ENCODE measurements at places on chromosomes 12 and 14.

DNA sequence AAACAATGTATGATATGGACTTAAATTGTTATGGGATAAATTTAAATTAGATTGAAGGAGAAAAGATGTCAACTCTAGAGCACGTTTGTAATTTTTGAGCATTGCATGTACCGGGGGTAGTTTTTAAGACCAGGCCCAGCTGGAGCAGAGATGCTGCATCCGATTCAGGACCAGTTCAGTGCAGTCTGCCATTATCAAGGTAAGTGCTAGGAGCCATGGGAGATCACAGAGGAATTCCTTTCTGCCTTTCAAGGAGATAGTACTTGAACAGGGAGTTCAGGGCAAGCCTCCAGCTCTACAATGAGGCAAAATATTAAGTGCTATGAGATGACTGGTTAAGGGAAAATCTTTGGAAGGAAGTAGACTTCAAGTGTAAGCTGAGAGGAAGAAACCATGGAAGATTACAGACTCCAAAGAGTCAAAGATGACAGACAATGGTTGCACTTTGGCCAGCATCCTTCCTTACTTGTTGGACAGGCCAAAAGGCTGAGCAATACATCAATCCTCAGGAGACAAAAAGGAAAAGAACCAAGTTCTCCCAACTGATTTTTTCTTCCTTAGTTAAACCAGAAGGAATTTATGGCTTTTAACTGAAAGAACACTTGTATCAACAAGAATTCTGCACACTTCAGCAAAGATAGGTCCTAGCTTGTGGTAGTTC, 113.2 kb upstream of the HIF1A start:
- DNase-seq: peak; percentile 84

DNA sequence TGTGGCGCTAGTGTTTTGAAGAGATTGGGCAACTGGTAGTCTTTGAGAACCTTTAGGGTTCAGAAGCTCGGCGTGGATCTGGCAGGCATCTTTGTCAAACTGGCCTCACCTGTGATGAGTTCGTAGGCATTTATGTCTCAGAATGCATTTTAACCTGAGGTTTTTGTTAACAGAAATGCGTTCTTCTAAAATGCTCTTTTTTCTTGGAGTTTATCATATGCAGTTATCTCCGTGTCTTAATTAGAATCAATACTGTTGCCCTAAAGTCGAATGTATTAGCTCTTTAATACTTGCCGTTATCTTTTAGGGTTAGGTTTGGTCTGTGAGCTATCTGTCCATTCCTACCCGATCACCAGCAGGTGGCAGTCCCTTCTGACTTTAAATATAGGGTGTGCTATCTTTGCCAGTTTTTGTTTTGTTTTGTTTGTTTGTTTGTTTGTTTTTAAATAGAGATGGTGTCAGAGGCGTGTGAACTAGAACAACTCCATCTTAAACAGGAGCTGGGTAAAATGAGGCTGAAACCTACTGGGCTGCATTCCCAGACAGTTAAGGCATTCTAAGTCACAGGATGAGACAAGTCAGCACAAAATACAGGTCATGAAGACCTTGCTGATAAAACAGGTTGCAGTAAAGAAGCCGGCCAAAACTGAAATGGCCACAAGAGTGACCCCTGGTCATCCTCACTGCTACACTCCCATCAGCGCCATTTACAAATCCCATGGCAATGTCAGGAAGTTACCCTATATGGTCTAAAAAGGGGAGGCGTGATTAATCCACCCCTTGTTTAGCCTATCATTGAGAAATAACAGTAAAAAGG, 1.4 kb downstream of the ATF1 start:
- peak; percentile 47 for DNase-seq

- no peak for DNase-seq
These were observed 32.2 kb downstream of the FGD6 start for GRCh38 chr12:95185072-95185471.

DNA sequence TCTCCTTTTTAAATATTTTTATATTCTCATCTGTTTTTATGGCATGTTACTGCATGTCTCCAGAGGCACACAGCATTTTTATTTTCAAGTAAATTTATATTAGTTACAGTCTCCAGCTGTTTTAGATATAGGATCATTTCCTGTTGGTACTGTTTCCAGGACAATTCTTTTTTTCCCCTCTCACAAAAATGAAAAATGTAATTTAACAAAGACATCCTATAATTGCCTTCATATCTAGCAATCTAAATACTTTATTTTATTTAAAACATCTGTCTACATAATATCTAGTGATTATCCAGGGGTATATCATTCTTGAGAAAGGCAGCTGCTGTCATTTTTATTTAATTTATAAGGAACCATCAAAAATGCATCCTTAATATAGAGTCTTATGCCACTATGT, 272.4 kb upstream of the NPAS3 start:
- peak; percentile 25 for DNase-seq

DNA sequence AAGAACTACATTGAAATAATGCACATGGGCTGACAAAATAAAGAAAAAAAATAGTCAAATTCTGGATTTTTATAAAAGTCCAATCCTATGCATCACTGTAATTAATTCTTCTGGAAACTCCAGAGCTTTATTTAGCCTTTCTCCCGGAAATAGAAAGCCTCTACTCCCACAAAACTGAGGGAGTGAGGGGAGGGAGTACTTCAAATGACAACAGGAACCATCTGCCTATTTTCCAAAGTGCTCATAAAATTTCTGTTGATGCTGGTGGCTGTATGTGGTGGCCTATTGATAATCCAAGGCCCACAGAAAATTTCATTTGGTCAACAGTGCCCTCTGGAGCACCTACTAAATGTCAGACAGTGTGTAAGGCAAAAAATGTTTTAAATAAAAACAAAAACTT, 64.6 kb downstream of the KIF21A start:
- no peak for DNase-seq

DNA sequence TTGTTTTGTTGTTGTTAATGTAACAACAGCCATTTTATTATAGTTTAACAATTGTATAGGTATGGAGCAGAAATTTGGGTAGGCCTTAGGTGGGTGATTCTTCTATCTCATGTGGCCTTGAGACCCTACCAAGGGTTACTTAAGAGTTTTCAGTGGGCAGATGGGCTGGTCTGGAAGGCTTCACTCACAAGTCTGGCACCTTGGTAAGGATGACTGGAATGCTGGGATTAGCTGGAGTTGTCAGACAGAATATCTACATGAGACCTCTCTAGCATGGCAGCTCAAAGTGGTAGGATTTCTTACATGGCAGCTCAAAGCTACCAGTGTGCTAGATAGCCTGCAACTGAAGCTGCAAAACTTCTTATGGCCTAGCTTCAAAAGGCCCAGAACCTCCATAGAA, 2.2 kb upstream of the MARS1 start:
- no peak for DNase-seq

DNA sequence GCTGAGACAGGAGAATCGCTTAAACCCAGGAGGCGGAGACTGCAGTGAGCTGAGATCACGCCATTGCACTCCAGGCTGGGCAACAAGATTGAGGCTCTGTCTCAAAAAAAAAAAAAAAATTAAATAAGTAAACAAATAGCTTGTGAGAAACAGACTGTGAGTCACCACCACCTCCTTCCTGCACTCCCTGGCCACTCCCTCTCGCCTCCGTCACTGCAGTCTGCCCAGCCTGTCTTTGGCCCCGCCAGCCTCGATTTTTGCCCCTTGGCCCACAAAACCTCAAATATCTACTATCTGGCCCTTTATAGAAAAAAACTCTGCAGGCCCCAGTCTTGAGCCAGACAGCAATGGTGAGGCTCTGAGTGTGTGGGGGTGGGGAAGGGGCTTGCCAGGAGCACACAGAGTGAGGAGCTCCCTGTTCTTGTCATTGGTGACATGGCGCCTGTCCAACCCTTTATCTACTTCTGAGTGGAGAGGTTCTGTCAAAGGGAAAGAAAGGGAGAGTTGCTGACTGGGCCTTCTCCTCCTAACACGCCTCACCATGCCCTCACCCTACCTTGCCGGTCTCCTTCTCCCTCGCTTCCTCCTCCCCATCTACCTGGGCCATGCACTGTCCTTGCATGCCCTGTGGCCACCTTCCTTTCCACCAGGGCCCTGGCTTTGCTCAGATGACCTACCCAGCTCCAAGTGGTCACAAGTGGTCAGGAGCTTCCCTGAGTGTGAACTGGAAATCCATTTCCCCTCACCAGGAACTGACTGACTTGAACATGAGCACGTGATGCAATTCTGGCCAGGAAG, 22.1 kb downstream of the LGMN start:
- peak; percentile 69 for DNase-seq

- DNase-seq: no peak
These were observed 57.3 kb upstream of the ATF1 start for GRCh38 chr12:50706606-50707005.

DNA sequence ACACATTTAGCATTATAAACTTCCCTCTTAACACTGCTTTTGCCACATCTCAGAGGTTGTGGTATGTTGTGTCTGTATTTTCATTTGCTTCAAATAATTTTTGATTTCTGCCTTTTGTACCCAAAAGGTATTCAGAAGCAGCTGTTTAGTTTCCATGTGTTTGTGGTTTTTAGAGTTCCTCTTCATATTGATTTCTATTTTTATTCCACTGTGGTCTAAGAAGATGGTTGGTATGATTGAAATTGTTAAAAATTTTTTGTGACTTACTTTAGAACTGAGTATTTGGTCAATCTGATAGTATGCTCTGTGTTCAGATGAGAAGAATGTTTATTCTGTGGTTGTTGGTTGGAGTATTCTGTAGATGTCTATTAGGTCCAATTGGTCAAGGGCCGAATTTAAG, 76.4 kb downstream of the IFNG-AS1 start:
- DNase-seq: no peak

GRCh38 chr14:74641601-74642391, 29.8 kb upstream of the LTBP2 start:
- peak; percentile 63 for DNase-seq

Measured in fibroblast of skin of back (primary cell).